ENCODE measurements at places on chromosomes 16 and 17. TPM values are rescaled to one million over a fixed set of nuclear protein-coding genes. Genes with fewer than 3 reads are reported as not detected.
A peak's percentile ranks its signal among the peaks of the same experiment; 100 is the strongest.

GRCh38 chr17:34979650-34980352, 511 bp upstream of the LIG3 start:
- DNase-seq, result no peak

GRCh38 chr16:47197536-47198179, 53.9 kb upstream of the NETO2 start:
- DNase-seq, result no peak

The HS3ST3A1 gene
- not detected for total RNA-seq

The KAT7 gene
- total RNA-seq, result 41.6 TPM

GRCh38 chr17:63533433-63534077, 10.4 kb downstream of the KCNH6 start:
- no peak for DNase-seq

GRCh38 chr17:73284354-73284753, 22.7 kb upstream of the CPSF4L start:
- no peak for DNase-seq

DNA sequence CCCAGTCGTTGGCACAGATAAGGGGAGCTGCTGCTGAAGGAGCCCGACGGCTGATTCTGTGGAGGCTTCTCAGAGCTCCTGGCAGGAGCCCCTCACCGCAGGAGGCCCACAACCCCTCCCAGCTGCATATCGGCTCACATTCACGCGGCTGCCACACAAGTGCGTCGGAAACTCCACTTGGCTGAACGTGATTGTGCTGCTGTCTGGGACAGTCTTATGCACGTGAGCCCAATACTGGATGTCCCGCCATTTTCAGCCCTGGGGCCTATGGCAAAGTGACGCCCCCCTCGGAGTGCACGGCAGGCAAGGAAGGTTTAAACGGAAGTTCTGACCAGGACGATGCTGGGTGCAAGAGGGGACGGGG, 8.7 kb upstream of the PITPNA start:
- DNase-seq, result no peak

DNA sequence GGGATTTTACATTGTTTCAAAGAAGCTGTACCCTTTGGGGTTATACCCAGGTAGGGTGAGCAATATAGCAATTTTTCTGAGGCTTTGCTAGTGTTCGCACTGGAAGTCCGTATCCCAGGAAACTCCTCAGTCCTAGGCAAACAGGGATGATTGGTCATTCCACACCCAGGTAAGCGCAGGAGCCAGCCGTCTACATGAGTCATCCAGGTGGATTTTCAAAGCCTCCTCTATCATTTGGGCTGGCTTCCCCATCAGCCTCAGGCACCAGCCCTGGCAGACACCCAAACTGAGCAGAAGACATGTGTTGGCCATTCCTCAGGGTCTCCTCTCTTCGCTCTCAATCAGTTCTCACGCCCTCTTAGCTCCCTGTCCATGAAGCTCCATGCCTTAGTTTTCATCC, 135.6 kb downstream of the AIPL1 start:
- no peak for DNase-seq

GRCh38 chr17:82437325-82437668, 13.3 kb downstream of the CYBC1 start:
- no peak for DNase-seq

DNA sequence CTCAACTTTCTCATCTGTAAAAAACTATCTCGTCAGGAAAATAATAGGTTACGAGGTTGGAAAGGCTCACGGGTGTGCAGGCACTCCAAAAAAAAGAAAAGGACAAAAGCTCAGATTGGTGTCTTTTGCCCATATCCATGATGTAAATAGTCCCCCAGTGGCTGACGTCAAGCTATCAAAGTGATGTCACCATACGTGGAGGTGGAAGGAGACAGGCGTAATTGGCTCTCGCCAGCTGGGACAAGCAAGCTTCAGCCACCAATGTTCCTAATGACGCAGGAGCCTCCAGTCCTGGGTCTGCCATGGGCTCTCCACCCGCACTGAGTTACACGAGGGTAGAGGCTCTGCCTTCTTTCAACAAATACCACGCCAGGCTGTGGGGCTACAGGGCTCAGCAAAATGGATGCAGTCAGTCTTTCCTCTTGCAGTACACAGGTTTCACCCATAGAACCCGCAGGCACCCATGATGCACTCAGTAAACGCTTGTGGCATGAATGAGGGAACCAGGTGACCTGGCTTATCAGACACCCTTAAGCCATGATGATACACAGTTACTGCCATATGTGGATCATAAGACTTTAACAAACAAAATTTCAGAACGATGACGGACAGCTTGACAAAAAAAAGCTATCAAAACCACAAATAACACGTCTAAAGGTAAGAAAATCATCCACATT, 50.5 kb downstream of the COTL1 start:
- no peak for DNase-seq

GRCh38 chr16:3092501-3092941, 6.6 kb downstream of the ZSCAN10 start:
- DNase-seq, result no peak

The GPR179 gene
- total RNA-seq, result 0.57 TPM

- no peak for DNase-seq
Measured at GRCh38 chr16:27907457-27907972, 156.0 kb downstream of the GSG1L start.

The KRT27 gene
- not detected for total RNA-seq

The FDXR gene
- 18.2 TPM for total RNA-seq

DNA sequence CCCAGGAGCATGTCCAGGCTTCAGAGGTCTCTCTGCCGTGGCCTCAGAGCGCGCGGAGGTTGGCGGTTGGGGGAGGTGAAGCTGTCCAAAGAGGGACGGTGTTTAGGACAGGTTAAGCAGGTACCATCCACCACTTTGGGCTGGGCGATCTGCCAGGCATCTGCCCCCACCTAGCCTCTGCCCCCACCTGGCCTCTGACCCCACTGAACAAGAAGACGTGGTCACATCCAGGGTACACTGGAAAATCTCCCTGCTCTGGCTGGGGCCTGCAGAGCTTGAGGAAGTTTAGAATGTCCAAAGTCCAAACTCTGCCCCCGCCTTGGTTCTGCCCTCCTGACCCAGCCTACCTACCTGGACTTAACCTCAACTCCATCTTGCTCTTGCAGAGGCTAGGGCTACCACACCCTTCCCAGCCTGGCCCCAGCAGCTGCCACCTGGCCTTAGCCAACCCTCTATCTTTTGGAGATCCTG, 1.6 kb downstream of the ITGA3 start:
- peak; percentile 53 for DNase-seq

DNA sequence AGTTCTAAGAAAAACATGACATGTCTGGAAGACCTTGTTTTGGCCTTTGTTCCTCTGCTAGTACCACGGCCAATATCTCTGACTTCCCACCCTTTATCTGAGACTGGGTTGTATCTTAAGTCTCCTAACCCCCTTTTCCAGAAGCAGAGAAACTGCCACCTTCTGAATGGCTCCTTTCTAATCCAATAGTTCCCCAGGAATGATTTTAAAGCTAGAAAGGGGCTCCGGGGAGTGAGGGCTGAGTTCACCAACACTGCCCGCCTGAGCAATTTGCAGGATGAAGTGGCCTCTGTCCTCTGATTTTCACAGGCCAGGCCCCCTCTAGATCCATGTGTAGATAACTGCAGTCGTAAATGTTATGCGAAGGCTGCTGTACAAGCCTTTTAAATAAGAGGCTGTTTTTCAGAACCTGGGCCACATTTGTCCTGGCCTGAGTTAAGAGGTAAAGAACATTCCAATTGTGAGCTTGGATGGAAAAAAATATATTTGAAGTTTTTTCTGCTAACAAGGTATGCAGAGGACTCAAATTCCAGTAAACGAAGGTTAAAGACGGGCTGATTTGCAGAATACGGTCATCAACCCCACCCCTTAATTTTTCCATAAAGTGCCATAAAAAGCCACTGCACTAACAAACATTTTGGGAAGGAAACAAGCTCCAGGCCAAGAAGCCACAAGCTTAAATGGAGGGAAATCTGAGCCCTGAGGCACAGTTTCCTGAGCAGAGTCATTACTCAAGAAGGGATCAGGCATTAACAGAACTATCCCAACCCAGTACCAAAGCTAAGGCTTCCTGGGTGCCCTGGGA, 117.0 kb upstream of the MAF start:
- no peak for DNase-seq

- DNase-seq, result no peak
Measured at GRCh38 chr17:39151150-39151942, at the start of gene PLXDC1. Gene PLXDC1, minus strand, starts transcription at chr17:39151637. Its CDS starts 200 bp downstream, at chr17:39151437.

The KRTAP4-3 gene
- not detected for total RNA-seq

DNA sequence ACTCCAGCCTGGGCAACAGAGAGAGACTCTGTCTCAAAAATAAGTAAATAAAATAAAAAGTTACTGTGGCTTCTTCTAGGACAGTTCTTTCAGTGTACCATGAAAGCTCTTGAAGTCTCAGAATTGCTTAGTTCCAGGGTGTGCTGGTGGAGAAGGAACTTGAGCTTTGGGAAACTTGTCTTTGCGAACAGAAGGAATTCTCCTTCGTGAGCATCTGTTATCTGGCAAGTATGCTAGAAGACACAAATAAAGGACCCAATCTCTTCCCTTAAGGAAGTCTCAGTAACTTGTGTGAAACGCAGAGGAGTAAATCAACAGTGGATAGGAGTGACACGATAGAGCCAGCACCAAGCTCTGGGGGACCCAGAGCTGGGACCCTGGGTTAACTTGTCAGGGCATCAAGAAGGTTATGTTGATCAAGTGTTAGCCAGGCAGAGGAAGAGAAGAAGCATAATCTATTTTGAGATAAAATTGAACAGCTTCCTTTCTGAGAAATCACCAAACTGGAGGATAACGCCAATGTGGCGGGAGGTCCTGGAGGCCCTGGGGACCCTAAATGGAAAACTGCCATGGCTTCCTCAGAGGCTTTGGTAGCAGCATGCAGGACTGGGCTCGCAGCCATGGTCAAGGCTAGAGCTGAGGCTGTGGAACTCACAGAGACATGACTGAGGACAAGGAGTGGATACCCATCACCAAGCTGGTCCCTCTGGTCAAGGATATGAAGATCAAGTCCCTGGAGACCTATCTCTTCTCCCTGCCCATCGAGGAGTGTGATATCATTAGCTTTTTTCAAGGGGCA, 72.1 kb upstream of the HAS3 start:
- no peak for DNase-seq

The SNAI3 gene
- total RNA-seq, result 2.0 TPM

The NAGS gene
- 1.0 TPM for total RNA-seq

DNA sequence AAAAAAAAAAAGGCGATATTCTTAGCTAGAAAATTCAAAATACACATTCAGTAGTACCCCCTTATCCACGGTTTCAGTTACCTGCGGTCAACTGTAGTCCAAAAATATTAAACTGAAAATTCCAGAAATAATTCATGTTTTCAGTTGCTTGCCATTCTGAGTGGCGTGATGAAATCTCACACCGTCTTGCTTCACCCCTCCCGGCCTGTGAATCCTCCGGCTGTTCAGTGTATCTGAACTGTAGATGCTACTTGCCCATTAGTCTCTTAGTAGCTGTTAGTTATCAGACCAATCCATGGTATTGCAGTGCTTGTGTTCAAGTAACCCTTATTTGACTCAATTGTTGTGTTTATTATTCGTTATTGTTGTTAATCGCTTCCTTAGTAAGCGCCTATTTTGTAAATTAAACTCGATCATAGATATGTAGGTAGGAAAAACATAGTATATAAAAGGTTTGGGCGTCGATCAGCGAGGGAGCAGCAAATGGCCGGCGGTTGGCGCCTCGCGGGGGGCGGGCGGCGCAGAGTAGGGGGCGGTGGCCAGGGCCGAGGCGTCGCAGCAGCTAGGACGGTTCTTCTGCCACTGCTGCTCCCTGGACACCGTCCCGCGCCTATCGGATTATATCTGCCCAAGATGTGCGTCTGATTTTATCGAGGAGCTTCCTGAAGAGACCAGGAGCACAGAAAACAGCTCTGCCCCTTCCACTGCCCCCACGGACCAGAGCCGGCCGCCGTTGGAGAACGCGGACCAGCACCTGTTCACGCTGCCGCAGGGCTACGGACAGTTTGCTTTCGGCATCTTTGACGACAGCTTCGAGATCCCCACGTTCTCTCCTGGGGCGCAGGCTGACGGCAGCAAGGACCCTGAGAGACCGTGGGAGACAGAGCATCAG, 39.8 kb upstream of the AKAP1 start:
- no peak for DNase-seq

GRCh38 chr16:383326-384051, 1.7 kb upstream of the PGAP6 start:
- peak; percentile 82 for DNase-seq

The ABCC12 gene
- total RNA-seq, result not detected

GRCh38 chr17:33642002-33642401, 348.9 kb upstream of the ASIC2 start:
- DNase-seq, result no peak

The GCGR gene
- not detected for total RNA-seq
